ENCODE measurements at places on chromosomes 5 and 9.

- no peak for DNase-seq
Observed at GRCh38 chr5:112958093-112959088, 18.2 kb upstream of the DCP2 start.

DNA sequence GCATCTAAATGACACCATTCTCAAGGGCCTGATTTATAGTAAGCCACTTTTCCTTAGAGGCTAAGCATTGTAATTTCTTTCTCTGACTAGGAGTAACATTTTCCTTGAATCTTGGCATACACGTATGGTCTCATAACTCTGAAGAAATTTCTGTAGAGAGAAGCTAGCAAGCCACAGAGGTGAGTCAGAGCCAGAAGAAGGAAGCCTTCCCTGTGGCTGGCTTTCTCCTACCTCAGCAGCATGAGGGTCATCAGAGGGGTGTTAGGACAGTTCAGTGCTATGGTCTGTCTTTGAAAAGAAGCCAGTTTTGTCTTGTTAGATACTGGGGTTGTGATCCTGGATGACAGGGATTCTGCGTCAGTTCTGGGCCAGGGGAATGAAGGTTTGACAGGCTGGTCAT, 3.2 kb downstream of the SNX30 start:
- DNase-seq, result no peak

DNA sequence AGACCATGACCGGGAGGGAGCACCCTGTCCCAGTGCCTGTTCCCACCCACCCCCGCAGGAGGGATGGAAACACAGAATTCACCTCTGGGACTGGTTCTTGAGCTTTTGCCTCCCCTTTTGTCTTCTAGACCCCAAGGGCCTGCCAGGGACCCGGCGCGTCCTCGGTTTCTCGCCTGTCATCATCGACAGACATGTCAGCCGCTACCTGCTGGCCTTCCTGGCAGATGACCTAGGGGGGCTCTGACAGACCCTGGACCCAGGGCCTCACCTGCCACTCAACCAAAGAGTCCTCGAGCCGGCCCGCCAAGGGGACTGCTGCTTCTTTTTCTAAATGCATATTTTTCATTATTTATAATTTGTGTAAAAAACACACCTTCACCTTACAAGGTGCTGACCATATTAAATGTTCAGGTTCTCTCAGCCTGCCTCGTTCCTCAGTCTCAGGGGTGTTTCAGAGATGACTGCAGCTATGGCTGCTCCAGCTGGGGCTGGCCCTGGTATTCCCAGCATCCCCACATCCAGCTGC, 16.9 kb downstream of the CARD19 start:
- DNase-seq, result no peak

DNA sequence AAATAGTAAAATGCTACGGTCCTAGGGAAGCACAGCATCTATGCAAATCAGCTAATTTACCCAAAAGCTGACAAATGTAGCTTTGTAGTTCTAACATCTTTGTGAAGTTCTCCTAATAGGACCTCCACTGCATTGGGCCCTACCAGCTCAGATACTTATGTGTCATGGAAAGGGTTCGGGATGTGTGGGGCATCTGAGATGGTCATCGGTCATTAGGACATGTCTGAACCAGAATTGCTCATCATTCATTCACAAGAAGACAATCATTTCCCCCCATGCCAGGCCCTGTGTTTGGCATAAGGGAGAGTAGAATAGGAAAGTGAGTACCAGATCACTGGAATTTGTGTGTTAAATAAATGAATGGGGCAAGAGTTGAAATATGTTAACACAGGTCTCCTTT, 35.7 kb downstream of the PWWP2A start:
- no peak for DNase-seq

DNA sequence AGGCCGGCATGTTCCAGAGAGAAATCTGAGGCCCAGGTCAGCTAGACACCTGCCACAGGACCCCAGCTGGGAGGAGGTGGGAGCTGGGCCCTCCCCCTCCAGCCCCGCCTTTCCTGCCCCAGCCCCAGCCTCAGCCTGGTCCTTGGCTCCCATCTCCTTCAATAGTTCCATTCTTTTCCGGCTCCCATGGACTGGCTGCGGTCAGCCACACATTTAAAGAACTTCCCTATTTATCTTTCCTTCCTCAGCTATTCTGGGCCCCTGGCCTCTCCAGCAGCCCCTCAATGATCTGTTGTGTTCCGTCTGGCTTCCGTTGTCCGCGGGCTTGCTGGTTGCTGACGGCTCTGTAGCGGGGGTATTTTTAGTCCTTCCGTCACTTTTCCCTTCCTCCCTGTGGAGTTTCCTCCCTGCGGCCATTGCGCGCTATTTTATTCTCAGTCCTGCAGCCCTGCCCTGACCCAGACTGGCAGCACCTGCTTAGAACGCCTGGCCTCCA, 73.8 kb downstream of the AMBP start:
- DNase-seq, result no peak

GRCh38 chr5:148425808-148426207, 42.0 kb downstream of the FBXO38 start:
- no peak for DNase-seq

DNA sequence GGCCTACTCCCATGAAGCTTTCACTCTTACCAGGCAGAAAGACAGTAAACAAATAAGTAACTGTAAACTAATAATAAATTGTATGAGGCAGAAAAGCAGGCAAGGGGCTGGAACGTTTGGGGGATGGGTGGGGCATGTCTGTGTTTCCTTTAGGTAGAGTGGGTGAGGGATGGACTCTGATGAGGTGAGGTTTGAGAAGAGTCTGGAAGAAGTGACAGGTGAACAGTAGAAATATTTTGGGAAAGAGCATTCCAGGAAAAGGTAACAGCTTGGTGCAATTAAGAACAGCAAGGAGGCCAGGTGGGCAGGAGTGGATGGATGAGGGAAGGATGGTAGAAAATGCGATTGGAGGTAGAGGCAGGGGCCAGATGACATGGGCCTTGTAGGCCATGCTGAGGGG, 56.5 kb downstream of the PTTG1 start:
- no peak for DNase-seq

DNA sequence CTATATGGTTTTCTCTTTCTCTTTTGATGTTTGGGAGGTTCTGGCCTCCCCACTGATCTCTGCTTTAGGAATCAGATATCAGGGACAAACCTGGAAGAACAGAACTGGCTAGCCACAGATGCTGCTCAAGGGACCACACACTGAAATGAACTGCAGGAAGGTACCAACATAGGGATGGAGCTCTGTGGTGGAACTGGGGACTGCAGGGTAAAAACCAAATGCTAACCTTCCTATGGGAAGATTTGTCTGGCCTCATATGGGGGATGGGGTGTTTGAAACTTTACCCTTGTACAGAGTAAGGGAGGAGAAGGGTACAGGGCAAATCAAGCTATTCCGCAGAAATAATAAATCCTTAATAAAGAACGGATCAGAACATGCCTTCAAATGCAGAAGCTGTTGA, 49.4 kb downstream of the ELOVL7 start:
- DNase-seq, result no peak

- DNase-seq, result no peak
Observed at GRCh38 chr5:30104872-30105596, 1088.5 kb upstream of the CDH6 start.

- no peak for DNase-seq
Observed at GRCh38 chr5:167720259-167720658, 571.2 kb upstream of the WWC1 start.

DNA sequence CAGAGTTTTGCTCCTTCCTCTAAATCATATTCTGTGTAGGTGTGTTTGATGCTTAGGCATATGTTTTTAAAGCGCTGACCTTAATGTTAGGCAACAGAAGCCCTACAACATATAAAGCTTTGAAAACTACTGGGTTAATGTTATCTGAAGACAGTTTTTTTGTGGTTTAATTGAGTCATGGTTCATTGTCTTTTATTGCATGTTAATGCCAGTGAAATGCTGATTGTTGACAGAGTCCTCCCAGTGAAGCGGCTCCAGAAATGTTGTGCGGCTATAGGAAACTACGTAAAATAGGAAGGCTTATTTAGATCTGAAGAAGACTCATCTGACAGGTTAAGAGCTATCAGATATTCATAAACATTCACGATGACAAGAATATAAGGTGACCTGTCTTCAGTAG, 424.6 kb downstream of the CCDC171 start:
- peak; percentile 30 for DNase-seq

DNA sequence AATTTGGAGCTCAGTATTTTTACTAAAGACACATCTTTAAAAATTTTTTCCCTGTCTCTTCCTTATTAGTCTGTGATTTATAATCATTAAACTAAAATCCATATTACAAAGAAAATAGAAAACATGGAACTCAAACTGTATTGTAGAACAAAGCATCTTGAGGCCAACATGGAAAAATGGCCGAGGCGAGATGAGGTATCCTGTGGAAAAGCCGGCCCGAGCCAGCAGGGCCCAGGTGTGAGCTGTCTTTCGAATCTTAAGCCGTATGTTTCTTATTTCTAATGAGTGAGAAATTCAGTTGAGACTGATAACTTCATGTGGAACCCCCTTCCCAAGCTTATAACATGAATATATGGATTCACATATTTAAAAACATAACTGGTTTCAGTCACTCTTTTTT, 170.4 kb upstream of the OTULINL start:
- DNase-seq, result no peak

DNA sequence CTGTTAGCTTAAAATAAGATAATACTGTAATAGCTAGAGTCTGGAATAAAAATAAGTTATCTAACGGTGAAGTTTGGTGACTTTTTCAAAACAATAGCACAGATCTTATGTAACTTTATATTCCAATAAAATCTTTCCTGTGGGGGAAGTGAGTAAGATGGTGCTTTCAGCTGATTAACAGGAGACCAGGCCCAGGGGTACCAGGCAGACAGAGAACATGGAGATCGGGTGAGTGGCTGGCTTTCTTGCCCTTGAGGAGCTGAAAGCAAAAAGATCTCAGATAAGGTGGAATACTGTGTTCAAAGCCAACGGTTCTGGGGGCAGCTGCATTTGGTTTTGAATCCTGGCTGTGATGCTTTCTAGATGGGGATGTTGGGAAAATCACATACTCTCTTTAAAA, 61.3 kb downstream of the MAT2B start:
- DNase-seq, result no peak

DNA sequence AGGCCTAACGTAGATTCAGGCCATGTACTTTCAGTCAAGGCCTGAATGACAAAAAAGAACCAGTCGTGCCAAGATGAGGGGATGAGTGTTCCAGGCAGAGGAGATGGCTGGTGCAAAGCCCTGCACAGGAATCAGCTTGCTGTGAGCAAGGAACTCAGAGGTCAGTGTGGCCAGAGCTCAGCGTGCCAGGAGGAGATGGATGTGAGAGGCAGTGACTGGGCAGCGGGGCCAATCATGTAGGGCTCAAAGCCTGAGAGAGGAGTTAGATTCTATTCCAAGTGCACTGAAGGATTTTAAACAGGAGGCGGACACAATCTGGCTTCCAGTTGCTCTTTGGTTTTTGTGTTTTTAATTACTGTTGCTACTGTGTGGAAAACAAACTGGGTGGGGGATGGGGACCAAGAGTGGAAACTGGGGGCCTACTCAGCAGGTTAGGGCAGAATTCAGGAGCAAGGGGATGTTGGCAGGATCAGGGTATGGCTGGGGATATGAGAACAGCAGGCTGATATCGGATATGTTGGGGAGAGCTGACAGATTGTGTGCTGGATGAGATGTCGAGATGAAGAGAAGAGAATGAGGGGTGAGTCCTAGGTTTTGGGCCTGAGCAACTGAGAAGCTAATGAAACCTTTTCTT, 64.3 kb downstream of the ANGPTL2 start:
- no peak for DNase-seq

- no peak for DNase-seq
Observed at GRCh38 chr9:81613002-81613812, 76.1 kb downstream of the TLE1 start.

DNA sequence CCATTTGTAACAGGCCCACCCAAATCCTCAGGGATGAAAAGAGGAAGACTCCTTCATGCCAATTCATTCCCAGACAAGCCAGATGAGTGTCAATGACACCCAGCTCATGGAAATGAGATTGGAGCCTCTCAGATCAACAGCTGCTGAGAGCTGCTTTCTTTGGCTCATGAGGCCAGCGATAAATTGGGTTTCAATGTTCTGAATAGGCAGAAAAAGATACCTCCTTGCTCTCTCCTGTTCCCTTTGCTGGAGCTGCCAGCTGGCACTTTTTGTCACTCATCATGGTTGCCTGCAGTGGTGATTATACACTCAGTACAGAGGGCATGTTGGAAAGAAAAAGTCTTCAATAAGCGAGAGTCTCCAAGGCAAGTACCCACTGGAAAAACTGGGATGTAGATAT, 47.1 kb downstream of the SH3RF2 start:
- no peak for DNase-seq

GRCh38 chr9:113522858-113523257, 59.3 kb downstream of the RGS3 start:
- no peak for DNase-seq

DNA sequence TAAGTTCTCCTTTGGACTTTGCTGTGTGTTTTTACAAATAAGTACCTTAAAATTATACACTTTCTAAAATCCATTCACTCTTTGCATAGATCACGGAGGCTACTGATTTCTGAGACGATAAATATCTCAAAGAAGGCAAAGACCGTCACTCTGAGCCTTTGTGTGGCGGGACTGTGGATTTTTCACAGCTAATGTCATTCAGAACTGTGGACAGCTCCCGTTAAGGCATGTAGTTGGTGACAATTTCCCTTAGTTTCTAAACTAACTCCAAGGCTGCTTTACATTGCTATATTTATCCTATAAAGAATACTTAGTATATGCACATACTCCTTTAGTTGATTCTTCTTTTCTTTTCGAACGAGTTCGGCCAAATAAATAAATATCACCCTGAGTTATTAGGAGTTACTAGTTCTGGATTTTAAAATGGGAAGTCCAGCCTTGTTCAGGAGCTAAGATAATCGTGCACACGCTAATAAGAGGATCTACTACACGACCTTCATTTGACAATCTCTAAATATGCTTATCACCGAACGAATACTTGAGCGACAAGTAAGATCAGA, 1.8 kb downstream of the HCN1 start:
- no peak for DNase-seq

DNA sequence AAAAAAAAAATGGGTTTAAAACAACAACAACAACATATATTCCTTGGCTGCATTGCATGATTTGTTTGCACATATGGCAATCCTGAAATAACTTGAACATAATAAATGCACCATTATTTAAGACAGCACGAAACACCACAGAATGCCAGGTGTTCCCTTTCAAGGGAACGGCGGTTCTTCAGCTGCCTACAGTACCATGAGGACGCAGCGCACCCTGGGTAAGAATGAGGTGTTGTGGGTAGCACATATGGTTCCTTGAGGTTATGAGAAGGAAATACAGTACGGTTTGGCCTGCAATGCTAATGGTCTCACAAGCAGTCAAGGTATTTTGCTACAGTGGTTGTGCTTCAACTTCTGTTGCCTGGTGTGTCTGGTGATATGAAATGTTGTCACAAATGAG, 174.8 kb downstream of the SLC12A2 start:
- peak; percentile 60 for DNase-seq

- peak; percentile 61 for DNase-seq
Observed at GRCh38 chr5:176818391-176819098, 8.2 kb downstream of the UNC5A start.

- no peak for DNase-seq
Observed at GRCh38 chr5:16899171-16899570, 36.9 kb downstream of the MYO10 start.
